Stimulated activated CD4-positive, alpha-beta T cell treated with anti-CD3 and anti-CD28 coated beads, Interleukin-12 subunit alpha, Interleukin-12 subunit beta, amount 100 ng/mL, for 48 hours (primary cell): ENCODE measurements at places on chromosomes 2 and 18.

DNA sequence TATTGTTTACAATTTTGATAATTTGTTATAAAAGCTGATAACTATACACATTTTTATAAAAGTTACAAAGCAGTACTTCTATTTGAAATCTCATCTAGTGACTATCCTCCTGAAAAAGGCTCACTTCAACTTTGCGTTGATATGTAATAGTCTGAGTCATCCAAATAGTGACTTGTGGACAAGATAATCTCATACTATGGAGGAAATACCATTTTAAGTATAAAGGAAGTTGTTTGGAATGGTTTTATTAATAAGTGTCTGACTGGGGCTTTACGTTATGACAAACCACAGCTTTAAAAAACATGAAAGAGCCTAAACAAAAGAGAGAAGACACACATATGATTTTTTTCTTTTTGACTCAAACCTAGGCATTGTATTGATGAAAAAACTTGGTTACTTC, 272.3 kb upstream of the COL3A1 start:
- no peak for DNase-seq

DNA sequence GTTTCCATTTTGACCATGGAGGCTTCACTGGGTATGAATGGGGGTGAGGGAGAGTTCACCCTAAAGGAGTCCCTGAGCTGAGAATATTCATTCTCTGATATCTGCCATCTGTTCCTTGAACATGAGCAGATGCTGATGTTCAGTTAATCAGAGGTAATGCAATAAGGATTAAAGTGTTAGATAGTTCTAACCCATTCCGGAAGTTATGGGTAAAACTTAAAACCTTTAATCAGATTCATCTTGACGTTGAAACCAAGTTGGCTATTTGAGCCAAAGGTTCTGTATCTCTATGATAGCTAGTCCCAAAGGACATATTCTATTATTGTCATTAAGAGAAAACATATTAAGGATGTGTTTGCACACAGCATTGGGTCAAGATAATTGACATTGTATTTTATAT, 268.9 kb downstream of the PLCL1 start:
- no peak for DNase-seq

DNA sequence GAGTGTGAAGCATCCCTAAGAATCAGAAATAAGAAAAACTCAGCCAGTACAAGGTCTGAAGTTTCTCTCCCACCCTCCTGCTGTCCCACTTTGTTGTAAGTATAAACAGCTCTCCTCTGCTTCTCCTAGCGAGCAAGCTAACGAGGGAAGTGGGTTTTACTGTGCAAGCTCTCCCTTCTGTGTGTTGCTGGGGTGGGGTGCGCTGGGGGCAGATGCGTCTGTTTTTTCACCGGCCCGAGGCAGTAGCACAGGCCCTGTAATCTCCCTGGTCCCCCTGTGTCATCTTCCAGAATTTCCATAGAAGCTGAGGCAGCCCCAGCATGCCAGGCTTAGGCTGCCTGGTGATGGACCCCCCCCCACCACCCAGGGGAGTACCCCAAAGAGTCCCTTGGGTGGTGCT, 9.4 kb upstream of the CXCR4 start:
- no peak for DNase-seq

DNA sequence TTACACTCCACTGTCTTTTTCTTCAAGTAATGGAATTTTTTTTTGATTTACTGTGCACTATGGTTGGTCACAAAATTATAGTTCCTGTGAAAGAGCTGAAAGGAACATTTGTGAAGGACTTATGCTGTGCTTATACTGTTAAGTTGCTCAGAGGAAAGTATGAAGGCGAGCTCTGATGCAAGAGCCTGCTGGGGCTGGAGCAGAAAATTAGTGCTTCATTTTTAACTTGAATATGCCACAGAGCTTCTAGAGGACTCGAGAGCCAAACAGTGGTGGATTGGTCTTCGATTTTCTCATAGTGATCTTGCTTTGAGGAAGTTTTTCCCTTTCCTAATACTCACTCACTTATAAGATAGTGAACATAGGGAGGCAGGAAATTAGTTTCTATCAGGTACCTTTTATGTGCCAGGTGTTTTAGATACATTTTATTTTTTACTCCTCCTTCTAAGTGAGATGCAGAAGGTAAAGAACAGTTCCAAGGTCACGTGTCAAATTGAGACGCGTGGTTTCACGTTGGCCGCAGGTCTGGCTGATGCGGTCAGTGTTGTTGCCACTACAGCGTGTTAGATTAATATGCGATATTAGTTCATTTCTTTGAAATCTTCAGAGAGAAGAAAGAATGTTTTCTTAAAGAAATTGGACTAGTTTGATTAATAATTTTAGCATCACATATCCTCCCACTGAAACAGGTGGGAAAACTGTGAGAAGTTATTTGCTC, 20.2 kb downstream of the GATA6 start:
- no peak for DNase-seq

DNA sequence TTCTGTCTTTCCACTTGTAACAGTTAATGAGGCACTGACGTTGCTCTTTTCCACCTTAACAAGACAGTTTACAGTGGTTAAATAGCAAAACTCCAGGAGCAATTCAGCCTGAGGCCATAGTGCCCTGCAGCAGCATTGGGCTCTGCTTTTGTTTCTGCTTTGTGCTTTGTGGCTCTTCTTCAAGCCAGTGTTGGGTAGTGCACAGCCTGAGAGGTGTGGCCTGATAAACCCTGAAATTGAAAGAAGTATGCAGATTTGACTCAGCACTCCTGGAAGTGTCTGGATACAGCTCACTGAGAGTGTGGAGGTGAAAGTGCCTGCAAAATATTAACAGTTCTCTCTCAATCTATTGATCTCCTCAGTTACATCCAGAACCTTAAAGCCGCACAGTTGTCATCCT, 63.0 kb downstream of the STK25 start:
- no peak for DNase-seq

GRCh38 chr2:10566018-10566417, 117.9 kb upstream of the ODC1 start:
- DNase-seq: no peak

GRCh38 chr2:196913691-196914090, 12.8 kb downstream of the PGAP1 start:
- no peak for DNase-seq

GRCh38 chr2:7517088-7517487, 599.9 kb downstream of the RNF144A start:
- no peak for DNase-seq

- DNase-seq: no peak
Measured at GRCh38 chr2:102522890-102523289, 49.9 kb downstream of the SLC9A4 start.

- DNase-seq: no peak
Measured at GRCh38 chr2:172098650-172099471, 3.8 kb downstream of the DLX2 start.

- DNase-seq: no peak
Measured at GRCh38 chr2:183192343-183192742, 68.1 kb downstream of the NUP35 start.

DNA sequence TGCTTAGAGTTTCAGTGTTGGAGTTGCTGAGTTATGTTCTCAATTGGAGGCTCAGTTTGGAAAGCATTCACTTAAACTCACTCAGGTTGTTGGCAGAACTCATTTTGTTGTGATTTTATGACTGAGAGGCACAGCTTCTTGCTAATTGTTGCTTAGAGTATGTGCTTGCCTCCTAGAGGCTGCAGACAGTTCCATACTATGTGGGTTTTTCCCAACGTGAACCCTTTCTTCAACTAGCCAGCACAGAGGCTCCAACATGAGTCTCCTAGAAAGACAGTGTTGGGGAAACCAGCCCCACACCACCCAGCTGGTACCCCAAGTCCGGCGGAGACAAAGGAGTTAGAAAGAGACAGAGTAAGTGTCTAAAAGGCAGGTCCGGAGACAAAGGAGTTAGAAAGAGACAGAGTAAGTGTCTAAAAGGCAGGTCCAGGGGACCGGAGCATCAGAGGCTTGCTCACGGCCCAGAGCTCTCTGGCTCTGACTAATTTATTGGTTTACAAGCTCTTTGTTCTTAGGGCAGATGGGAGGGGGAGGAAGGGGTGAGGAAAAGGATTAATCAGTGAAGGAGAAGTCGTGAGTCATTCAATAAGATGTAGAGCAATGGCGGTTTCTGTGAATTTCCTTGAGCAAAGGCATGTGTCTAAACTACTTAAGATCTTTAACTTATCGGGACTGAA, 999.7 kb upstream of the LRRTM1 start:
- DNase-seq: no peak

DNA sequence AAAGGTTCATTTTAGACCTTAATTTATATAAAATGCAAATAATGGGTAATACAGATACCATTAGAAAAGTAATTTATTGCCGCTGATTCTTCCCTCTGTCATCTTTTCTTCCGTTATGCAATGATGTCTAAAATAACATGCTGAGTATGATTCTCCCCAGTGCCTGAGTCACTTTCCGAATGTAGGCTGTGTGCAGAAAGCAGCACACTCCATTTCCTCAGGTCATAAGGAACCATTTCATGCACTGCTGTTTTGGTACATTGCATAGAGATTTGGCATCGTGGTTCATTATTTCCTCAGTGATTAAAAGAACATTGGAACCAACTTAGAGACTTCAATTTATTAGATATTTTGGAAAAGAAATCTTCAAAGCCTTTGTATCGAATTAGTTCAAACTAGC, 173.5 kb downstream of the CDH2 start:
- DNase-seq: no peak

- no peak for DNase-seq
Measured at GRCh38 chr2:134438371-134438770, 184.5 kb downstream of the MGAT5 start.

DNA sequence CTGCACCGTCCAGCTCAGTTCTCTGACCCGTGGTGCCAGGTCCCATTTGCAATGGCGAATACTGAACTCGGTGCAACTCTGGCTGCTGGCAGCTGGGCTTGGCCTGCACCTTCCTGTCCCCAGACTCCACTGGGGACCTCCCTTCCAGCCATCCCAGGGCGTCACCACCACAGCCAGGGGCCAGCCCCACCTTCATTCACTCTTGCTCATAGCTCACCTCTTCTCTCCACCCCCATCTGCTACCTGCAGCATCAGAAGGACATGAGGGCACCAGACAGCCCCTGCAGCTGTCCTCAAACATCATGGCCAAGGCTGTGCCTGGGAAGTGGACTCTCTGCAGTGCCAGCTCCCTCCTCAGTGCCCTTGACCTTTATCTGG, 16.2 kb upstream of the ALPI start:
- no peak for DNase-seq

- DNase-seq: no peak
Measured at GRCh38 chr2:44367591-44367990, 5.8 kb downstream of the CAMKMT start.

- no peak for DNase-seq
Measured at GRCh38 chr2:205982776-205983327, 103.1 kb downstream of the INO80D start.

DNA sequence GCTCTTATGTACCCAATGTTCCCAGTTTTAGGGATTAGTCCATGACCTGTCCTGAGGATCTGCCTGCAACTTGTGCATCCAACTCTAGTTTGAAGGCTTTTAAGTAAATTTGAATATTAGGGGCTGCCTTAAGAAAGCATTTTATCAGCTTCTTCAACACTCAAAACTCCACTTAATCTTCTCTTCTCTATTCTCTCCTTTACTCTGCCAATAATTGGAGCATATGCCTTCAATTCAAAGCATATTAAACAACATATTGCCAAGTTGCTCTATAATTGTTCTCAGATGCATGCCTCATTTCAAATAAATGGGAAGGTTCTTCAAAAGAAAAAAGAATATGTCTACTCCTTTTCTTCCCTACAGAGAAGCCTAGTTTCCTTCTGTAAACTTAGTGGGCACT, 84.8 kb upstream of the NCKAP5 start:
- DNase-seq: no peak

DNA sequence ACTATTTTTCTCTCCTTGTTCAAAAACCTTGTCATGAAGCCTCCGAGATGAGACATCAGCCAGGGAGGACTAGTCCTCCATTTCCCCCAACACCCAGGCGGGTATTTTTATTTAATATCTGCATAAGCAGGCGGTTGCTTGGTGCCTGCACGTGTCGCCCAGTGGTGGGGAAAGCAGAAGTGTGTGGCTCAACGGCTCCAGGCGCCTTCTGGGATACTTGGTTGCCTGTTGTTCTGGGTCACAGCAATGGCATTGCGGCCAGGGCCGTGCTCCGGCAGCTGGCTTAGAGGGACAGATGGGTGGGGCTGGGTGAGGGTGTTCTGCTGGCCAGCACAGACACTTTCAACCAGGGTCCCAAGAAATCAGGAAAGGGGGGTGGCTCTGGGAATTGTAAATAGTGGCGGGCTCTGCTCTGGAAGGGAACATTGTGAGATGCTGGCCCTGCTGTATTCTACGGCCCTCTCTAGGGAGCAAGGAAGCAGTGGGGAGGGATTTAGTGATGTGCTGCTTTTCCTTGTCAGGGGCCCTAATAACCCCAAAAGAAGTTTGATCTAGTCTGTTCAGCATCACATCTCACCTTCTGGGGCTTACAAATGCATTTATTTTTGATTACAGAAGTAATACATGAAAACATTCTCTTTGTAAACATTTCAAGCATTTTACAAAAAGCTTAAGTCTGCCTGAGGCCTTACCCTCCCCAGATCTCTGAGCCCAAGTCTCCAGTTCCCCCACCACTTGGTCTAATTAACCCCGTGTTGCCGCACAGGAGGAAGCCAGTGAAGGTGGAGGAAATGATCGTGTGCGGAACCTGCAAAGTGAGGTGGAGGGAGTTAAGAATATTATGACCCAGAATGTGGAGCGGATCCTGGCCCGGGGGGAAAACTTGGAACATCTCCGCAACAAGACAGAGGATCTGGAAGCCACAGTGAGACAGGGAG, 1.1 kb downstream of the VAMP8 start:
- DNase-seq: no peak

- DNase-seq: no peak
Measured at GRCh38 chr2:212970132-212970531, 181.3 kb downstream of the IKZF2 start.

- no peak for DNase-seq
Measured at GRCh38 chr2:145064511-145064910, 544.6 kb upstream of the ZEB2 start.

GRCh38 chr18:56641714-56642337, 3.4 kb upstream of the TXNL1 start:
- DNase-seq: no peak

DNA sequence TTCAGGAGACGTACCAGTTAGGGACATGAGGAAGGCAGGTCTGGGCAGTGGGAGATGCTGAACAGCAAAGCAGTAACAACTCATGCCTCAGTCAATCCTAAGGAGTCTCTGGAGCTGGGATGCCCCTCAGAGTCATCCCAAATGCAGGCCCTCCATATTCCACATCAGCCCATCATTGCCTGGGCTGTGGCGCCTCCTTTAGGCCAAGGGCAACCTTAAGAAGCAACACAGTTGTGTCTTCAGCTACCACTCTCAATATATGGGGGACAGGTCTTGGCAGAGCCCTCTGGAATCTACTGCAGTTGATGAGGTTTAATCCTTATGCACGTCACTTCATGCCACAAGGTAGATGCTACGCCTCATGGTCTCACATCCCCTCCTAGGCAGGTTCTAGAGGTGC, 682.0 kb upstream of the RAB6C start:
- no peak for DNase-seq

- no peak for DNase-seq
Measured at GRCh38 chr2:196406-196805, 67.4 kb downstream of the SH3YL1 start.
